ENCODE measurements at places on chromosomes 6 and 20.

DNA sequence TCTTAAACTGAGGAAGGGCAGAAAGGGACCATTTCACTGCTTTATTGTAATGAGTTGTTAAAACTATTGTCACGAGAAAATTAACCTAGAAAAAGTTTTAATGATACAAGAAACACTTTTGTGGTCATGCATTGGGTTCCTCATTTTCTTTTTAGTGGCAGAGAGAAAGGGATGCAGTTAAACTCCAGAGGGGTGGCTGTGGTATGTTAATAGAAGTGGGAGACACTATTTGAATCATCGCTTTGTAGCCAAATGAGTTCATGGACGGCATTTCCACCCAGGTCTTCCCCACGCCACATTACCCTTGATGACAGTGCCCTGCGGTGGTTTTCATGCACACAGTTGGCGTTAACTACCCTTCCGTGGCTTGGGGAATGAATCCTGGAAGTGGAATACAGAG lies 235.6 kb downstream of the PLCB1 start:
- DNase-seq, result no peak

DNA sequence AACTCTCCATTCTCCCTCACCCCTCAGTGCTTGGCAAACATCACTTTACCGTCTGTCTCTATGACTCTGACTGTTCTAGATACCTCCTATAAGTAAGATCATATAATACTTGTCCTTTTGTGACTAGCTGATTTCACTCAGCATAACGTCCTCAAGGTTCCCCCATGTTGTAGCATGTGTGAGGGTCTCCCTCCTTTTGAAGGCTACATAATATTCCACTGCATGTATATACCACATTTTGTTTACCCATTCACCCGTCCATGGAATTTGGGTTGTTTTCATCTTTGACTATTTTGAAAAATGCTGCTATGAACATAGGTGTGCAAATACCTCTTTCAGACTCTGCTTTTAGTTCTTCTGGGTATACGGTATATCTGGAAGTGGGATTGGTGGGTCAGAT lies 28.3 kb downstream of the CTCFL start:
- no peak for DNase-seq

DNA sequence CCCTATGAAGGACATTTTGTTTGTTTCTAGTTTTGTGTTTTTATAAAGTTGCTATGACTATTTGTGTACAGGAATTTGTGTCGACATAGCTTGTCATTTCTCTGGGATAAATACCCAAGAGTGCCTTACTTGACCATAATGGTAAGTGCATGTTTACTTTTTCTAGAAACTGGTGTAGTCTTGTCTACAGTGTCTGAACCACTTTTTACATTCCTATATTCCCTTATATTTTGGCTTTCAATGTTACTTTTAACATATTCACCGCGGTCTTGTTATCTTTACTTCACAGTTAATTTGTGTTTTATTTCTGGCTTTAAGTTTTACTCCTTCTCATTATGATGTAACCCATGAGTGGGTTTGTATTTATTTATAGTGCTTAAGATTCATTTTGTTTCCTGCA lies 444.4 kb upstream of the RGS17 start:
- DNase-seq, result no peak

GRCh38 chr20:1308702-1309095 lies 20.2 kb downstream of the SDCBP2 start:
- no peak for DNase-seq

DNA sequence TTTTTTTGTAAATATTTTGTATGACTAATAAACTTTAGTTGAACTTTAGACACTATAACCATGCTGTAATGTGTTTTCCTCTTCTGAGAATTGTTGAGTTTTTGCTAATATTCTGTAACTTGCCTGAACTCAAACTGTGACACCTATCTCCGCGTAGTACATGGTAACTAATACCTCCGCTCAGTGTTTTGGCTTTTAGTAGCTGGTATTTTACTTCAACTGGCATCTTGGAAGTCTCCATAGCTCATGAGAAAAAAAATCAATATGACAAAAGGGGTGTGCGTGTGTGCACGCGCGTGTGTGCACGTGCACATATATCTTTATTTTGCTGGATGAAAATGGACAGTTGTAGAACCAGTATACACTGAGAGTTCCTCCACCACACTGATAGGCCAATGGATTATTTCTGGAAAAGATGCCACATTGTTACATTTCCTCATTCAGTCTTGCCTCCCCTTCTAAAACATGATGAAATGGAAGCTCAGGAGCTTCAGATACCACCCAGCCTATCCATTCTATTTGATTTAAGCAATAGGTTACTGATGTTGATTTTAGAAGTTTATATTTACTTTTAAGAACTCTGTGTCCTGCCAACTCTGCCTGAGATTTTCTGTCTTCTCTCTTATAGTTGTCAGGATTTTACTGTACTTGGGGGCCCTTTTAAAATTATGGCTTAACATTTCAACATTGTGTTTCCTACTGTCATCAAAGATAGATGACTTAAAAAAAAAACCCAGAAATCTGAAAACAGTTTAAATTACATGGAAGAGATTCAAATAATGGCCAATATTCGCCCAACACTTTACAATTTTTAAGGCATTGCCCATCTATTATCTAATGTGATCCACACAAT lies 16.3 kb upstream of the ADGRG6 start:
- no peak for DNase-seq

DNA sequence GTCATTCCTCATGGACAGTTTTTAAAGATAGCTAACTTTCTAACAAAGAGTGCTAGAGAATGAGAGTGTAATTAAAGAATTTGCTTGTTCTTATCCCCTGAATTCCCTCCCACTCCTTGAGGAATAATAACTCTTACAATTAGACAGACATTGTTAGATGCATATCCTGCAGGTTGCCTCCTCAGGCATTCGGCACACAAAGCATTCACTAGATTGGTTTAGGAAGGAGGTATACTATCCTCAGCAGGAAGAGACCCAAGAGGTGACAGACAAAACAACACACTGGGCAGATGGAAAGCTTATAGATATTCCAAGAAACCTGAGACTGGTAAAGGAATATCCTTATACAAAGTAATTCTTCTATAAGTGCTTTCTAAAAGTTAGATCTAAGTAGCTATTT lies 109.1 kb upstream of the FAM184A start:
- no peak for DNase-seq

DNA sequence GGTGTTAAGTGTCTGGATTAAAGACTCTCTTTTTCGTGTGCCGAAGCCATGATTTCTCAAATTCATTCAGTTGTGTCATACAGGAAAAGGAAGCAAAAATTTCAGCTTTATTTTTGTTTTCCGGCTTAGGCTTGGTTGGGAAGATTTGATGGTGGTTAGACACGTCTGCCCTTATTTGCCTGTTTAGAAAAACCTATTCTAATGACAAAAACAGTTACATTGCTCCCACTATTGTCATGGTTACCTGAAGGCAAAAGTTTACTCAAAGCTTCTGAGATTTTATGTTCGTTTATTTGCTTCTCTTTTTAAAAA lies 982 bp downstream of the DNAJC5 start:
- DNase-seq, result no peak

GRCh38 chr6:156408655-156409054 lies 368.5 kb upstream of the ARID1B start:
- DNase-seq, result no peak

- DNase-seq, result no peak
These were observed 45.9 kb upstream of the TAB2 start for GRCh38 chr6:149271348-149272340.

DNA sequence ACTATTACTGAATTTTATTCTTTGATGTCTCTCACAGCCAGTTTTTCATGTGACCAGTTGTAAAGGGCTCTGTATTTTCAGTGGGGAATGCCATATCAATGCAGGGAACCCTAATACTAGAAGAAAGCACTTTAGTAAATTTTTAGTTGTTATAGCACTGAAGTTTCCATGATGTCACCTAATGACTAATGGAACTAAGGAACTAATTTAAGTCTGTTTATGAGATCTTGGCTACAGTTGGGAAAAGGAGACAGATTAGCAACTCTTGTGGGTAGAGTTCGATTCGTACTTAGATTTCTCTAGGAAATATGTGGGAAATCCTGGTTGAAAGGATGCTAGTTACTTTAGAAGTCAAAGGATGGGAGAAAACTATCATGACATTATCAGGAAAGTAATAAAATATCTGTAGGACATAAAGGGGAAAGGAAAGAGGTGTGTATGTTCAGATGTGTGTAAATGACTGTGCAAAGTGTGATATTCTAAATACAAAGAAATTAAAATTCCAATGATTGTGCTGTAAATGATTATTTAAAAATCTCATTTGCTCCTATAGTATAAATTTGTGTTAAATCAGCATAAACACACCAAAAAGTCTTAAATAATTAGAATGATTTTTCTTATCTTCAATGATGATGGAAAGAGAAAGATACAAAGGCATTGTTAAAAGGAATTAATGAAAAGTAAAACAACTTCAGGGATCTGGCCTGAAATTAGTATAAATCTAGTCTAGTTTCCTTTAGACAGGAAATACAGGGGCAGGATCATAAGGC lies 103.4 kb downstream of the LRRC1 start:
- DNase-seq, result no peak

GRCh38 chr20:38833154-38833856 lies 27.8 kb downstream of the PPP1R16B start:
- DNase-seq, result no peak

DNA sequence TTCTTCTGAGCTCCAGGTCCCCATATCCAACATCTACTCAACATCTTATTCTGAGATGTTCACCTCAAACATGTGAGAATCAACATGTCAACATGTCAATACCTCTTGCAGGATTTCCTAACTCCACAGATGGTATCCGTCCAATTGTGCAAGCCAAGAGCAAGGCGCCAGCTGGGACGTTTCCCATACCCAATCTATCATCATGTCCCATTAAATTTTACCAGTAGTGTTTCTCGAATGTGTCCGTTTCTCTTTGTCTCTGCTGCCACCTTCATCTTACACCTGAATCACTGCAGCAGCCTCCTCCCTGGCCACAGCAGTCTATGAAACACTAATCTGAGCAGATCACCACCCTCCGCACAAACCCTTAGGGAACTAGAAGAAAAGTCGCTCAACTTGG lies 78.0 kb upstream of the RPS6KA2 start:
- DNase-seq, result no peak

Measured in NCI-H345 (cell line).